ENCODE measurements at places on chromosomes 5 and 9. TPM values are rescaled to one million over a fixed set of nuclear protein-coding genes. Genes with fewer than 3 reads are reported as not detected.
A peak's percentile ranks its signal among the peaks of the same experiment; 100 is the strongest.

DNA sequence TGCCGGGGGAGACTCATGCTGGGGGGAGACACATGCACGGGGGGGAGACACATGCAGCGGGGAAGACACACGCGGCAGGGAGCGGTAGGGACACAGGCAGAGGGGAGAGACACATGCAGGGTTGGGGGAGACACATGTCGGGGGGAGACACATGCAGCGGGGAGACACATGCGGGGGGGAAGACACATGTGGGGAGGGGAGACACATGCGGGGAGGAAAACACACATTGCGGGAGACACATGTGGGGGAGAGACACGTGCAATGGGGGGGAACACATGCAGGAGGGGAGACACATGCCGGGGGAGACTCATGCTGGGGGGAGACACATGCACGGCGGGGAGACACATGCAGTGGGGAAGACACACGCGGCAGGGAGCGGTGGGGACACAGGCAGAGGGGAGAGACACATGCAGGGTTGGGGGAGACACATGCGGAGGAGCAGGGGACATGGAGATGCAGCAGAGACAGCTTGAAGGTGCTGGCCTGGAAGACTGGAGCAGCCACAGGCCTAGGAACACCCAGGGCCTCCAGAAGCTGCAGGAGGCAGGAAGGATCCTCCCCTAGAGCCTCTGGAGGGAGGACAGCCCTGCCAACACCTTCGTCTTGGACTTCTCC lies 20.3 kb upstream of the OLFM1 start:
- H3K4me3 ChIP-seq, result no peak overlapping the region
- no peaks in the 10 kb centered on the region for H3K36me3 ChIP-seq
- DNase-seq, result peak; percentile 8
- no peak overlapping the region for H3K27ac ChIP-seq
- no peaks in the 10 kb centered on the region for H3K4me1 ChIP-seq

- no peaks in the 10 kb centered on the region for H3K36me3 ChIP-seq
- no peak for DNase-seq
- H3K4me3 ChIP-seq, result no peak overlapping the region
- H3K27me3 ChIP-seq, result no peaks in the 10 kb centered on the region
These were observed 25.6 kb downstream of the ANKRD55 start for GRCh38 chr5:56207537-56207936.

- H3K4me3 ChIP-seq, result no peak overlapping the region
- no peaks in the 10 kb centered on the region for H3K4me1 ChIP-seq
- no peaks in the 10 kb centered on the region for H3K27me3 ChIP-seq
- no peak overlapping the region for H3K27ac ChIP-seq
- H3K36me3 ChIP-seq, result no peaks in the 10 kb centered on the region
These were observed 283.5 kb downstream of the PBX3 start for GRCh38 chr9:126030716-126031115.

- H3K4me3 ChIP-seq, result no peak overlapping the region
- peaks cover 2% of the 10 kb centered on the region for H3K4me1 ChIP-seq
- no peaks in the 10 kb centered on the region for H3K27me3 ChIP-seq
- H3K36me3 ChIP-seq, result no peaks in the 10 kb centered on the region
These were observed 70.9 kb upstream of the ZSWIM6 start for GRCh38 chr5:61261136-61261535.

DNA sequence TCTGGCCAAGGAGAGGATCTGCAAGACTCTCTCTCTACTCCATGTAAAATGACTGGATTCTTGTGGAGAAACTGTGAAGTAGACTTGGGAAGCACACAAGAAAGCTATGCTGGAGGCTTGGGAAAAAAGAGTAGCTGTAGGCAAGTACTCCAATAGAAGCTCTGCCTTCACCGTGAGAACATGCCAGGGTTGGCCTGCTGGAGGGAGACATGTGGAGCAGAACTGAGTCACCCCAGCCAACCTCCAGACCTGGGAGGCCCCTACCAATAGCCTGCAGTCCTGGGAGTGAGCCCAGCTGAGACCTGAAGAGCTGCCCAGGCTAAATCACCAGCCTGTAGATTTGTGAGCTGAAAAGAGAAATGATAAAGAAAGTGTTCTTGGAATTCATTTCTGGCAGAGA lies 66.6 kb downstream of the DEPDC1B start:
- no peaks in the 10 kb centered on the region for H3K4me1 ChIP-seq
- no peaks in the 10 kb centered on the region for H3K36me3 ChIP-seq
- DNase-seq, result no peak
- H3K4me3 ChIP-seq, result no peak overlapping the region
- no peak overlapping the region for H3K27ac ChIP-seq

NPR3 gene
- total RNA-seq, result 7.2 TPM

MPDZ gene
- 69.2 TPM for total RNA-seq

PCDHGB5 gene
- total RNA-seq, result 15.0 TPM

- H3K4me3 ChIP-seq, result peak overlapping the region; percentile 52
- H3K27ac ChIP-seq, result peak overlapping the region; percentile 97
- no peaks in the 10 kb centered on the region for H3K27me3 ChIP-seq
- H3K4me1 ChIP-seq, result peaks cover 14% of the 10 kb centered on the region
These were observed 2.6 kb downstream of the IER5L start for GRCh38 chr9:129175515-129175824.

DNA sequence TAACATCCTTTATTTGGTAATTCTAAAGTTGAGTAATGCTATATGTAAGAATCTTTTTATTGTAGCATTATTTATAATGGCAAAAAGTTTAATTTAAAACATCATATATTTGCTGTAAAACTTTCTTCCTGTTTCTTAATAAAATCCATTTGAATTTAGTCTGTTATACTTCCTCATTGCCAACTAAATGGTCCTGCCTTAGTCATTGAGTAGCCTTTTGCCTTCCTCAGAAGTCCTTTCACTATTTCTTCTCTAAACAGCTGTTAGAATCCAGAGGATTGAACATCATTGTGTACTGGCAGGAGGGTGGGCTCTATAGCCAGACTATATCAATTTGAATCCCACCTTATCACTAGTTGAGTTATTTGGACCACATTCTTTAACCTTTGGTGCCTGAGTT lies 11.0 kb downstream of the SLC44A1 start:
- H3K4me3 ChIP-seq, result no peak overlapping the region
- no peak overlapping the region for H3K27ac ChIP-seq
- H3K4me1 ChIP-seq, result peaks cover 10% of the 10 kb centered on the region
- H3K36me3 ChIP-seq, result no peaks in the 10 kb centered on the region
- H3K27me3 ChIP-seq, result no peaks in the 10 kb centered on the region

GRCh38 chr9:129258823-129259301 lies 80.8 kb upstream of the IER5L start:
- DNase-seq, result peak; percentile 71
- H3K27ac ChIP-seq, result no peak overlapping the region
- H3K4me3 ChIP-seq, result peak overlapping the region; percentile 31

IL4 gene
- not detected for total RNA-seq

DNA sequence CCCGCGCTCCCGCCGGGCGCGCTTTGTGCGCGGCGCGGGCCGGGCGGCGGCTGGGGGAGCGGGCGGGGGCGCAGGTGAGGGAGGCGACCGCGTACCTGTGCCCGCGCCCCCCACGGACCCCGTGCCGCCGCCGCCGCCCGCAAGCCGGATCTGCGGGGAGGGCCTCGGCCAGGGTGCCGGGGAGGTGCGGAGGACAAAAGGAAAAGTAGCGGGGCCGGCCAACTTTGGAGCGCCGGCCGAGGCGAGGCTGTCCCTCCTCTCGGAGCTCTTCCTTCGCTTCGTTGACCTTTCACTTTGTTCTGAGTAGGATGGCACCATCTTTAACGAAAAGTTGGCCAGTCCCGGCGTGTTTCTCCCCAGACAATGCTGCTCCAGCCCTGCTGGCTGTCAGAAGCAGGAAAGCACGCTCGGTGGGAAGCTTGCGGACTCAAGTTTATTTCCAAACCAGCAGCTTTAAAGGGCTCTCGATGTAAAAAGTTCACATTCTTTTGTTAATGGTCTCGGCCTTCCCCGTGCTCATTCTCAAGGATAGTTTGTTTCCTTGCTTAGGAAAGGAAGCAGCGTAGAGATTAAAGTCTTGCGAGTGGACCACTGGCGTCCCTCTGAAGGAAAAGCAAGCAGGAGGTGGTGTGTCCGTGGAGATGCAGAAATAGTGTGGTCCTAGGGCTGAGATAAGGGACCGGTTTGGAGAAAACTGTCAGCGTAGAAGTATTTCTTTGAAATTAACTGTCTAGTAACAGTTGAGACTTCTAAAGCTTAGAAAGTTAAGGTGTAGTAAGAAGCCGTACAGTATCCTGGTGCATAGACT lies 639 bp downstream of the EHMT1 start:
- H3K27ac ChIP-seq, result peak overlapping the region; percentile 66
- peaks cover 15% of the 10 kb centered on the region for H3K4me1 ChIP-seq
- peak; percentile 42 for DNase-seq
- H3K27me3 ChIP-seq, result no peaks in the 10 kb centered on the region
- H3K36me3 ChIP-seq, result no peaks in the 10 kb centered on the region

DNA sequence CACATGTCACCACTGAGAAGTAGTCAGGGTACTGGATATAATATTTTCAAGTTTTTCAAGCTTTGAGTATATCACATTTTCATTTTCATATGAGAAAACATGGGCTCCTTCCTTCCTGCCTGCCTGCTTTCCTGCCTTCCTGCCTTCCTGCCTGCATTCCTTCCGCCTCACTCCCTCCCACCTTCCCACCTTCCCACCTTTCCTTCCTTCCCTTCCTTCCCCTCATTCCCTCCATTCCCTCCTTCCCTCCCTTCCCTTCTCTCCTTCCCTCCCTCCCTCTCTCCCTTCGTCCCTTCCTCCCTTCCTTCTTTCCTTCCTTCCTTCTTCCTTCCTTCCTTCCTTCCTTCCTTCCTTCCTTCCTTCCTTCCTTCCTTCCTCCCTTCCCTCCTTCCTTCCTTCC lies 175.3 kb downstream of the HMHB1 start:
- H3K4me1 ChIP-seq, result no peaks in the 10 kb centered on the region
- no peak overlapping the region for H3K4me3 ChIP-seq
- DNase-seq, result no peak
- no peaks in the 10 kb centered on the region for H3K27me3 ChIP-seq
- H3K27ac ChIP-seq, result no peak overlapping the region

- H3K4me1 ChIP-seq, result no peaks in the 10 kb centered on the region
- H3K4me3 ChIP-seq, result no peak overlapping the region
- H3K27me3 ChIP-seq, result no peaks in the 10 kb centered on the region
- no peak overlapping the region for H3K27ac ChIP-seq
These were observed 37.0 kb upstream of the PIK3R1 start for GRCh38 chr5:68178579-68178978.

DNA sequence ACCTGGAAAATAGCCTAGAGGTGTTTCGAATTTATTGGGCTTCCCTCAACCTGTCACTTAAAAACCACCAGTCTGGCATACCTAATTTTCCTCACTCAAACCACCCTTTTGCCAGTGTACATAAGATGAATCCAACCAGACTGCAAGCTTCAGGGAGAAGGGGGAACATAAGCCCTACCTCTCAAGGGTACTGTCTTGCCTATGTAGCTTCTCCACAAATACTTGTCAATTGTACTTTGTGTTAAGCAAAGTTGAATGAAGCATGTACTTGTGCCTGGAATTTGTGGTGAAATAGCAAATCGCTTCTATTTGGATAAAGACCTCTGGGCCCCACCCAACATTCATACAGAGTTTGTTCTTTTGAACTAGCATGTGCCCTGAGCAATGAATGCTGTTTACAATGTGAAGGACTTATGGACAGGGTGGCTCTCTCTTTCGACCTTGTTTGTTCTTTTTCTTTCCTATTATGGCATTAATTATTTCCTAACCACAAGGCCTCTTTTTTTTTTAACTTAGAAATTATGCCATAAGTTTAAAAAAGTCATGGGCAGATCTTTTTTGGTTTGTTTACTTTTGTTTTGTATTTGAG lies 580.2 kb downstream of the EBF1 start:
- no peak overlapping the region for H3K27ac ChIP-seq
- H3K4me3 ChIP-seq, result no peak overlapping the region
- H3K36me3 ChIP-seq, result no peaks in the 10 kb centered on the region
- no peaks in the 10 kb centered on the region for H3K27me3 ChIP-seq
- DNase-seq, result no peak

- no peak overlapping the region for H3K4me3 ChIP-seq
- H3K27me3 ChIP-seq, result no peaks in the 10 kb centered on the region
- no peaks in the 10 kb centered on the region for H3K36me3 ChIP-seq
- no peak for DNase-seq
- no peak overlapping the region for H3K27ac ChIP-seq
These were observed 3.5 kb downstream of the ALDH7A1 start for GRCh38 chr5:126591549-126591948.

RMI1 gene
- 6.5 TPM for total RNA-seq

DNA sequence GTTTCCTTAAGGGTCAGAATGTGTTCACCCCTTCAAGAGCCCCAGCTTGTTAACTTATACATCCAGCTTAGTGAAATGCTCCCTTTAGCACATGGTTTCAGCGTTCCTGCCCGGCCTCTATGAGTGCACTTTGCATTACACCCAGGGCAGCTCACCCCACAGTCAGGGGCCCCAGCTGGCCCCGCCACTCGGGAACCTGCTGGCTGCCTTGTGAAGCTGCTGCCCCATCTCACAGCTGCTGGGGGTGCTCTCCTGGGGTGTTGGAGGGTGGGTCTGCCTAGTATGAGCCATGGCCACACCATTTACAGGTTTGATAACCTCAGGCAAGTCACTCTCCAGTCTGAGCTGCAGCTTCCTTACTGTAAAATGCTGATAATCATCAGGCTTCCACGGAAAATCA lies 32.2 kb downstream of the HRH2 start:
- no peaks in the 10 kb centered on the region for H3K27me3 ChIP-seq
- no peak overlapping the region for H3K4me3 ChIP-seq
- H3K27ac ChIP-seq, result no peak overlapping the region
- H3K36me3 ChIP-seq, result no peaks in the 10 kb centered on the region
- DNase-seq, result no peak

TAF11L10 gene
- total RNA-seq, result not detected

GRCh38 chr9:14271093-14271673 lies 42.8 kb downstream of the NFIB start:
- no peaks in the 10 kb centered on the region for H3K27me3 ChIP-seq
- H3K4me3 ChIP-seq, result no peak overlapping the region
- no peak overlapping the region for H3K27ac ChIP-seq
- peak; percentile 75 for DNase-seq

DNA sequence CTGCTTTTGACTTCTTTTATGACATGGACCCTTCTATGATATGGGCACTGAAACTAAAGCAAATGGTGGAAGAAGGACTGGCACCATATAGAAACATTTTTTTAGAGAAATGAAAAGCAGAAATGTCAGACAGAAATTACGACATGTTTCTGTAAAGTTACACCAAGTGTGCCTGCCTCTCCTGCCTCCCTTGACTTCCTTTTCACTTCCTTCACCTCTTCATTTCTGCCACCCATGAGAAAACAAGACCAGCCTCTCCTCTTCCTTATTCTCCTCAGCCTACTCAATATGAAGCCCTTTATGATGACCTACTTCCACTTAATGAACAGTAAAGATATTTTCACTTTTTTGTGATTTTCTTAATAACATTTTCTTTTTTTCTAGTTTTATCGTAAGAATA lies 44.5 kb downstream of the ERCC6L2 start:
- no peaks in the 10 kb centered on the region for H3K27me3 ChIP-seq
- H3K4me3 ChIP-seq, result no peak overlapping the region
- no peaks in the 10 kb centered on the region for H3K36me3 ChIP-seq
- DNase-seq, result no peak

- H3K4me3 ChIP-seq, result no peak overlapping the region
- no peak for DNase-seq
- no peak overlapping the region for H3K27ac ChIP-seq
- no peaks in the 10 kb centered on the region for H3K27me3 ChIP-seq
- H3K36me3 ChIP-seq, result no peaks in the 10 kb centered on the region
These were observed 31.5 kb upstream of the TRPC7 start for GRCh38 chr5:136396886-136397285.

TEX48 gene
- total RNA-seq, result not detected

GRCh38 chr9:124884376-124884775 lies 22.4 kb downstream of the ARPC5L start:
- H3K4me3 ChIP-seq, result no peak overlapping the region
- H3K36me3 ChIP-seq, result no peaks in the 10 kb centered on the region
- H3K4me1 ChIP-seq, result no peaks in the 10 kb centered on the region
- no peaks in the 10 kb centered on the region for H3K27me3 ChIP-seq
- H3K27ac ChIP-seq, result no peak overlapping the region
